Spinal cord (tissue), 10 donors: ENCODE measurements at places on chromosomes 5 and 9. TPM values are rescaled to one million over a fixed set of nuclear protein-coding genes. Genes with fewer than 3 reads are reported as not detected.

Gene PDLIM7
- 61.1 TPM for polyA plus RNA-seq

Gene ATP6V1G1
- polyA plus RNA-seq, result 164 TPM

Gene FOXD1
- polyA plus RNA-seq, result 3.2 TPM

Gene MZB1
- 0.60 TPM for polyA plus RNA-seq

Gene PDLIM4
- 35.1 TPM for polyA plus RNA-seq

Gene LCN15
- not detected for polyA plus RNA-seq

Gene QRFP
- polyA plus RNA-seq, result 0.51 TPM

Gene PSAT1
- polyA plus RNA-seq, result 328 TPM

Gene SARDH
- polyA plus RNA-seq, result 10.5 TPM

Gene PKD2L2
- 0.21 TPM for polyA plus RNA-seq

Gene C5orf52
- not detected for polyA plus RNA-seq

Gene TAF11L10
- polyA plus RNA-seq, result not detected

Gene DND1
- polyA plus RNA-seq, result not detected

Gene SLC36A3
- polyA plus RNA-seq, result not detected

Gene GAPT
- 0.40 TPM for polyA plus RNA-seq

Gene SLC6A19
- polyA plus RNA-seq, result 0.39 TPM

Gene CCDC192
- 1.1 TPM for polyA plus RNA-seq

Gene ARHGEF39
- polyA plus RNA-seq, result 4.5 TPM

Gene PPP2R2B
- 166 TPM for polyA plus RNA-seq

Gene SURF6
- 36.2 TPM for polyA plus RNA-seq

Gene DRD1
- polyA plus RNA-seq, result 4.3 TPM

Gene IRGM
- polyA plus RNA-seq, result 0.59 TPM

Gene ACTBL2
- polyA plus RNA-seq, result not detected

Gene TRMO
- 14.9 TPM for polyA plus RNA-seq

Gene ADAM19
- polyA plus RNA-seq, result 15.8 TPM

Gene DAPK1
- polyA plus RNA-seq, result 82.6 TPM

Gene IL9
- 1.0 TPM for polyA plus RNA-seq

Gene ARHGEF37
- 7.2 TPM for polyA plus RNA-seq
